Body of pancreas (tissue), 4 donors: ENCODE measurements at places on chromosomes 12 and 14.

DNA sequence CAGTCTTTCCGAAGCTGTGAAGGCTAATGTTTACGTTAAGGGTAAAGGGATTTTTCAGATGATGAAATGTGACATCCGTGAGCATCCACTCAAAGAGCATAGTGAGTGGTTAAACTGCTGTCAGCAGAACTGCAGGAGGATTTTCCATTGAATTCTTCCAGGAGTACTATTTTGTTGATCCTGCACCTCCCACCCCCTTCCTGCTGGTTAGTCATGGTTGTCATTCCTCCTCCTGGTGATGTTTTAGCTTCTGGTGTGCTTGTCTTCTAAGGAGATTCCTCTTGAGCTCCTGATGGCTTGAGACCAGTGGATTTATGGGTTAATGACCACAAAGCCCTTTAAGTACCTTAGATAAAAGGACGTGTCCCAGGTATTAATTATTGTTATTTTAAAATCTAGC is 2.4 kb upstream of the GPRC5D start:
- no peak for DNase-seq

DNA sequence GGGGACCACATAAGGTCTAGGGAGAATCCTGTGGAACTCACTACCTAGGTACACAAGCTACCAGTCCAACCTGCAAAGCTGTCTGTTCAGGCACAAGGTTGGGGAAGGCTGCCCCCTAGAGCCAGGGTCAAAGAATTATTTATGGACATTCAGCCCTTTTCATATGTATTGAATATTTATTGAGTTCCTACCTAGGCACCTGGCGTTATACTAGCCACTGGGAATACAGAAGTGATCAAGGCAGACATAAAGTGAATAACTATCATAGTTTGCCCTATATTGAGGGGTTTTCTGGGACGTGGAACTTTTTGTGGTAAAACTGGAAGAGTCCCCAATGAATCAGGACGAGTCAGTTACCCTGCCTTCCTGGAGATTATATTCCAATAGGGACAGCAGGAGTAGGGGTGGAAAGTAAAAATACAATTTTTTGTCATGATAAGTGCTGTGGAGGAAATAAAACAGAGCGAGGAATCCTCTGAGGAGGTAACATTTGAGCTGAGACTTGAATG is 5.8 kb upstream of the SLC48A1 start:
- peak; percentile 71 for DNase-seq

- DNase-seq: no peak
Measured at GRCh38 chr12:86137936-86138335, 118.3 kb downstream of the MGAT4C start.

GRCh38 chr12:57619434-57620244 is 8.4 kb downstream of the ARHGEF25 start:
- peak; percentile 51 for DNase-seq

- no peak for DNase-seq
Measured at GRCh38 chr14:45091710-45092109, 7.8 kb downstream of the PRPF39 start.

DNA sequence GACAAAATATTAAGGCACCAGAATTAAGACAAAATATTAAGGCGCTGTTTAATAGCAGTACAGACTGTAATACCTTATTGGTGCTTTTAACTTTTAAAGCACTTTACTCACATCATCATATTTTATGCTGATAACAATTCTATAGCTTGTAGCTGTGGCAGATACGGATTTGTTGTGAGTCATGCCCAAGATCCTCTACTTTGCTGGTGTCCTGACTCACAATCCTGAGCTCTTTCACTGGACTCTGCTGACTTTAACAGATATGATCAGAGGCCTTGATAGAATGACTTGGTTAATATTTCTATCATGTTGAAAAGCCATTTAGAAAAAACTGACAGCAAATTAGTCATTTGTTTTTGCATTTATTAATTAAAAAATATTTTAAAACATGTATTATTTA is 99.0 kb upstream of the PKP2 start:
- no peak for DNase-seq

- no peak for DNase-seq
Measured at GRCh38 chr12:62774794-62775193, 160.2 kb downstream of the PPM1H start.

DNA sequence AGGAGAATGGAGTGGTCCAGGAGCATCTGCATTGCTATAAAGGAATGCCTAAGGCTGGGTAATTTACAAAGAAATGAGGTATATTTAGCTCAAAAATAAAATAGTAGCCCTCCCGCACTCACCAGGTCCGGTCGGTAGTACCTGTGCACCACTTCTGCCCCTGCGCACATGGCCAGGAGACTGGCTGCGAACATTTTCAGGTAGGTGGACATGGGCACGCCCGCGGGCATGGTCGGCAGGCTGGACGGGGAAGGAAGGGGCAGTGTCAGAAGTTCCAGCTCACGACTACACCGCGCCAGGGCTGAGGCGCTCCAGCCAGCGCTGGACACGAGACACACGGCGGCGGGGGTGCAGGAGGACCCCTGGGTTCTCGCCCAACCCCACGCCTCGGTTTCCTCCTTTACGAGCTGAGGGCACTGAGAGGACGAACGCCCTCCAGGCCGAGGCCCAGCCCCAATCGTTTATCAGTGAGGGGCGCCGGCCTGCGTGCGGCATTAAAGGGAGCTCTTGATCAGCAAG is 9.1 kb upstream of the TDG start:
- DNase-seq: no peak

DNA sequence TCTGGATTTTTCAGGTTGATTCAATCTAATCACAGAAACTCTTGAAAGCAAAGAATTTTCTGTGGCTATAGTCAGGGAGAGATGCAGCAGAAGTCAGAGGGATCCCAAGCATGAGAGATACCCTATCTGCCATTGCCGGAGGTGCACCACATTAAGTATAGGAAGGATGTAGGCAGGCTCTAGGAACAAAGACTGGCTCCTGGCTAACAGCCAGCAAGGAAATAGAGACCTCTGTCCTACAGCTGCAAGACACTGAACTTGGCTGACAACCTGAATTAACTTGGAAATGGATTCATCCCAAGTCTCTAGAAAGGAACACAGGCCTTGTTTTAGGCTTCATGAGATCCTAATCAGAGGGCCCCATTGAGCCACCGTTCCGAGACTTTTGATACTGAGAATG is 364.9 kb upstream of the FLRT2 start:
- DNase-seq: peak; percentile 3

- DNase-seq: no peak
Measured at GRCh38 chr12:80190001-80190400, 90.7 kb downstream of the OTOGL start.

DNA sequence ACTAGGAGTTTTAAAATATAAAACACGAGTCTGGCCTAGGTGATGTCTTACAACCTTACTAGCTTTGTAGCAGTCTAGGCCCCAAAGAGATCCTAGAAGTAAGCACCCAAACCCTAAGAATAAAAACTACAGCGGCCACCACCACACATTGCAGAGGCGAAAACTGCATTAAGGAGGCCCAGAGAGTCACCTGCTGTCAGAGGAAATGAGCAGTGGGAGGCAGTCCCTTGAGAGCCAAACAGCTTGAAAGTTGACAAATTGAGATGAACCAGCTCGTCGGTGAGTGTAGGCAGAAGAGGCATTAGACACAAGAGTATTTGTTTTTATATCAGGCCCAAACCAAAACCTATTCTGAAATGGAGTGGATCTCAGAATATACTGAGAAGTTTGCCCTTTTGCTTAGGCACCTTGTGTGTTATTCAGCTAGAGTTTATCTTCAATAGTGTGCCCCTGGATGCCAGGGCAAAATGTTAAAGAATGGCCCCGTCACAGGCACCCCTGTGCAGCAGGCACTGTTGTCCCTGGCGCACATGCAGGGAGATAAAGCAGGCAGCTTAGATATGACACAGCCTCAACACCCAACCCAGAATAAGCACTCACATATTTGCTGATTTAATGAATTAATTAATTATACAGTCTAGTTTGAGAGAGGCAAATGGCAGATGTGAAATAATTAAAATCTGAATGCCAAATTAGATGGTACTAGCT is 56.7 kb downstream of the TTC7B start:
- DNase-seq: no peak

DNA sequence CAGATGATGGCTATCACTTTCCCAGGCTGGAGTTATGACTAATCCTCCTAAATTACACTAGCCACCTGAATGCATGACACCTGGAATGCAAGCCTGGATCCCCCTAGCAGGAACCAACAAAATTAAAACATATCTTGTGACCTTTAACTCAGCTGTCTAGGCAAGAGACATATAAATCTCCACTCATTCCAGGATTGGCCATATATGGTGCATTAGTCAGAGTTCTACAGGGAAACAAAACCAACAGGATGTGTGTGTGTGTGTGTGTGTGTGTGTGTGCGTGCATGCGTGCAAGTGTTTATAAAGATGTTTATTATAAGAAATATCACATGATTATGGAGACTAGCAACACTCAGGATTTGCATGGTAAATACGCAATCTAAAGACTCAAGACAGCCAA is 212.8 kb downstream of the KIF21A start:
- no peak for DNase-seq

- no peak for DNase-seq
Measured at GRCh38 chr12:113464852-113465719, 6.6 kb downstream of the LHX5 start.

DNA sequence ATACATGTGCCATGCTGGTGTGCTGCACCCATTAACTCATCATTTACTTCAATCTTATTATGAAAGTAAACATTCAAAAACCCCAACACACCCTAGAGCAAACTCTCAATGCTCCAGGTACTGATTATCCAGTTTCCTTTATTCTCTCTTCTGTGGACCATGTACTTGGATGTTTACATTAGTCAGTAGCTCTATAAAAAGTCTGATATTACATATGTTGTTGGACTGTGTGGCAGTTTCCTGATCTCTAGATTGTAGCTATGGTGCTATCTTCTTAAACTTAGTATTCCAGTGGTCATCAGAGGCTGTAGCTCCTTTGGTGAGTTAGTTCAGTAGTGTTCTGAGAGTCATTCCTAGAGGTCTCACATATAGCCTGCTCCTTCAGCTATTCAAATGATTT is 25.1 kb upstream of the ITGA5 start:
- DNase-seq: no peak

DNA sequence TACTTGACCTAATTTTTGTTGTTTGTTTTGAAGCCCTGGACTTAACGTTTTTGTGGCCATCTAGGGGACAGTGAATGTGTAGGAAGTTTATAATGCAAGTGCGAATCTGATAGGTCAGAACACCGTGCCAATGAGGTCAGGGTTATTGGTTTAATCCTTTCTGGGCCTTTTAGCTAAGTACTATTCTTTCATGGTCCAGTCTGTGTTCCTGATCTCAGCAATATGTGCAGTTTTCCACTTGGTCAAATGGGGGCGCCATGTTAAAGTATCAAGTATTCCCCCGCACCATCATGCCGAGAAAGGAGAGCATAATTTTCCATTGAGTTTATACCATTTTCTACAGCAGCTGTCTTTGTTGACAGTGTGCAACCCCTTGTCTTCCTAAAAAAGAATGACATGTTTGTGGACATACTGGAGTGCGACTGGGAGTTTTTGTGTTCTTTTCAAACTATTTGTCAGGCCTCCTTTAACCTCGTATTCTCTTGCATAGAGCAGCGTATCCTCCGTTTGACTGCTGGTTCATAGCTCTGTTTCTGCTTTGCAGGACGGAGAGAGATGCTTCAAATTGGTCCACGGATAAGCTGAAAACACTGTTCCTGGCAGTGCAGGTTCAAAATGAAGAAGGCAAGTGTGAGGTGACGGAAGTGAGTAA is 1.3 kb downstream of the AHSA1 start:
- DNase-seq: peak; percentile 60

- peak; percentile 13 for DNase-seq
Measured at GRCh38 chr14:51095854-51096823, 1.2 kb upstream of the TRIM9 start.
